ENCODE measurements at places on chromosomes 1 and 21.

- no peak for DNase-seq
These were observed 24.4 kb downstream of the PLXNA2 start for GRCh38 chr1:208219659-208220282.

- DNase-seq = no peak
These were observed 1.0 kb upstream of the CD84 start for GRCh38 chr1:160580221-160580812.

- no peak for DNase-seq
These were observed 23.8 kb downstream of the TMEM50A start for GRCh38 chr1:25361901-25362300.

GRCh38 chr1:89557956-89558355 lies 33.3 kb downstream of the LRRC8B start:
- DNase-seq = no peak

DNA sequence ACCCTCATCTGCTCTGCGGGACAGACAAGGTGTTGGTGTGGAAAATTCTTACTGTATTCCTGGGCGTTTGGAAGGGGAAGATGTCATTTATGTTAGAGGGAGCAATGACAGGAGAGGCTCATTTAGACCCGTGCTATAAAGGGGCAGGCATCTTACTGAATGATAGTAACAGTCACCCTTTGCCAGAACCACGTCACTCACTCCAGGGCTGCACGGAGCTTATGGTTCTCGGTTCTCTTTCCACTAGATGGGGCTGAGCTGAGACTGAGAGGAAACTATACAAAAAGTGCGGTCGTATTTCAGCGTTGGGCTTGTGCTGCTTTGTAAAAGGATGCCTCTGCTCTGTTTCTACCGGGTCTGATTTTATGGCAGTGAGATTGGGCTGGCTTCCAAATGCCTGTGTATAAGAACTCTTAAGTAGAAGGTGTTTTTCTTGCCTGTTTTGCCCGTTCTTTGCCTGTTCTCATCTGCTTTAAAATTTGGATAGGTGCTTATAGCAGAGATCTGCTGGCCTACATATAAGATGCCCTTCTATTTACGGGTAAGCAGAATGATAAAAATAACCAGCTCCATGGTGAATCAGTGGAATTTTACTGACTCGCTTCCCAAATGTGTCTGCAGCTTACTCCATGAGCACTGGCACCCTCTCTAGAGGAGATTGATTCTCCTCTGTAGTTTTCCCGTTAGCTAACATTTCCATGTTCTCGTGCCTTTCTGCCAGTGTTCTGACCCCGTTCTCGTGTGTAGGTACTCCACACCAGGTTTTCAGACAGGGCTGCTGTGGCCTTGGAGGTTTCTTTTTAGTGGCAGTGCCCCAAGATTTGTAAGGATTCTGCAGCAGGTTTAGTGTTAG lies 55.9 kb downstream of the MRPS6 start:
- peak; percentile 43 for DNase-seq

- no peak for DNase-seq
These were observed 9.3 kb downstream of the LRRC71 start for GRCh38 chr1:156929596-156930238.

- DNase-seq = no peak
These were observed 303.7 kb upstream of the RRP15 start for GRCh38 chr1:217981430-217981829.

DNA sequence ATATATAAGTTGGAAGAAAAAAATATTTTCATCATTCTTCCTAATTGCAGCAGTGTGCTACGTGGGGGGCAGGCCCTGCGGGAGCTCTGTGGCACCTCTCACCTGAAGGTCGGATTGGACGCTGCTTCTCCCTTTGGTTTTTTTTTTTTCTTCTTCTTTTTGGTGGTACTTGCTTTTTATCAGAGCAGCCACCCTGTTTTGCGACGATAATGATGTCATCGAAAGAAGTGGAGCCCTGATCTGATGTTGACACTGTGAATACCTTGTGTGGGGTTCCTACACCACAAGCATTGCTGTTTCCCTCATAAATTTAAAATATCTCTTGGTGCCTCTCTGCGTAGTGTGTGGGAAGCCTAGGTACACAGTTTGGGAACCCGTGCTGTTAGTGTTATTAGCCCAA lies 5.5 kb downstream of the TRAPPC10 start:
- DNase-seq = no peak

GRCh38 chr1:229287267-229287666 lies 16.4 kb downstream of the RAB4A start:
- DNase-seq = no peak

DNA sequence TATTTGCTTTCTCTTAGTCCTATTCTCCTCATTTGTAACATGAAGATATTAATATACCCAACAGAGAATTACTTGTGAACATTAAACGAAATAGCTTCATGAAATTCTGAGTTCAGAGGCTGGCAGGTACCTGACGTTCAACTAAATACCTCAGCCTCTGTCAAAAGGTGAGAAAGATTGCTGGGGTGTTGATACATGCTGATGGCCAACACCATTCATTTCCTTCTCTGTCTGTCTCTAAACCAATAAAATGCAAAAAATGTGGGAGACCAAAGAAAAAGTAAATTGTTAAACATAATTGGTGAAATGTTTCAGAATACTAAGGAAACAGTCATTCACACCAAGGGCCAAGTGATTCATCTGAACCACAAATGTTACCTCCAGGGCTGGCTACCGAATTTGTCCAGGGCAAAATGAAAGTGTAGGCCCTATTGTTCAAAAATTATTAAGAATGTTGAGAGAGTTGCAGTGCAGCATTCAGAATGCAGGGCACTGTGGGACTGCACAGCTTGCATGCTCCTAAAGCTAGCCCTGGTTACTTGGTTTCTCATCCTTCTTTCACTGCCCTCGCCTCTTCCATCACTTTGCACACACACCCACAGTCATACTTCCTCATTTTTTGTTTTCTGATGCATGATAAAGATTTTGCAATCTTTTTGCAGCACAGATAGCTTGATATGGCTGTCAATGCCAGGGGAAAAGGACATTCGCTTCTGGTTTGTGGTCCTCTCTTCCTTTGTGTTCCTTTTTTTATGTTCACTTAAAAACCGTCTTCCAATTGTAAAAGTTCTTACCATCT lies 414.3 kb upstream of the NR5A2 start:
- DNase-seq = no peak

- DNase-seq = no peak
These were observed 60.6 kb downstream of the AGPAT3 start for GRCh38 chr21:43925609-43926008.

DNA sequence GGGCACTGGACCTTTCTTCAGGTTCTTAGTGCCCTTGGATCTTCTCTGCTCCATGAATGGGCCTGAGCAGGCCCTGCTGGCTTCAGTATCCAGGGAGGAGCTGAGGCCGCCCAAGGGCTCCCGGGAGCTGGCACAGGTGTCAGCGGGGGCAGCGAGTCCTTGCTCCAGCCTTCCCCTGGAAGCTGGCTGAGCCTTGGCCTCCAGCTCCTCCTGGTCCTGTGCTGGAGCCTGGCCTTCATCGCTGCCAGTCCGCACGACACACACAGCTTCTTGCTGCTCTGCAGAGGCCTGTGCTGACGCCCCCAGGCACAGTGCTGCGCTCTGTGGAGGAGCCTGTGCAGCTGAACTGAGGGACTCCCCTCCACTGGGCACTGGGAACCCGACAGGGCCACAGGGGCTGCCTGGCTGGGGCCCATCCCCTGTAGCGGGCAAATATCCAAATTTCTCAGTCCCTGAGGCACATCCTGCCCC lies 1.7 kb downstream of the SPOCD1 start:
- DNase-seq = no peak

GRCh38 chr1:164619006-164619784 lies 60.2 kb downstream of the PBX1 start:
- DNase-seq = no peak

GRCh38 chr1:26627954-26628353 lies 67.9 kb upstream of the ARID1A start:
- no peak for DNase-seq

- DNase-seq = no peak
These were observed at the start of gene SLC30A10 for GRCh38 chr1:219927956-219928790. Gene SLC30A10, minus strand, starts transcription at chr1:219928557. Its CDS starts 117 bp downstream, at chr1:219928440.

DNA sequence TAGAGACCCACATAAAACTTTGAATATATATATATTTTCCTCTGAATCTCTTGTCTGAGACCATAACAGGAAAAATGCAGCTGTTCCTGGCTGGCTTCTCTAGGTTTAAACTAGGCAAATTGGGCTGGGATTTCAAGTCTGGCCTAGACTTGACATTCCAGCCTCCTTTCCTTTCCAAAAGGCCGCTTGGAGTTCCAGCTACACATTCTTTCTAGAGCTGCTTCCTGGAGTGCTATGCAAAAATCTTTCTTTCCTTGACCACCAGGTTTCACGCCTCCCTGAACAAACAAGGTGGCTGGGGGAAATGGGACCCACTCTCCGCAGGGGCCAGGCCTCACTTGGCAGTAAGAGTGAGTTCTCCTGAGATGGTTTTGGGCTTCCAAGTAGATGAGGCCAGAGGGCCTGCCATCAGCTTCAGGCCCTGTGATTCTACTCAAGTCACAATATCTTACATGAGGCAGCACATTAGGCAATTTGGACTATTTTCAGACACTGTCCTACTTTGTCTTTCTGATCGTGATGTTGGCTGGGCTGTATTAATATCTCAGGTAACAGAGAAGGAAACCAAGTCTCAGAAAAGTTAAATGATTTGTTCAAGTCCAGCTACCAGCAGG lies 102.4 kb downstream of the FAM78B start:
- DNase-seq = no peak

GRCh38 chr1:44949286-44949685 lies 37.1 kb downstream of the EIF2B3 start:
- no peak for DNase-seq

DNA sequence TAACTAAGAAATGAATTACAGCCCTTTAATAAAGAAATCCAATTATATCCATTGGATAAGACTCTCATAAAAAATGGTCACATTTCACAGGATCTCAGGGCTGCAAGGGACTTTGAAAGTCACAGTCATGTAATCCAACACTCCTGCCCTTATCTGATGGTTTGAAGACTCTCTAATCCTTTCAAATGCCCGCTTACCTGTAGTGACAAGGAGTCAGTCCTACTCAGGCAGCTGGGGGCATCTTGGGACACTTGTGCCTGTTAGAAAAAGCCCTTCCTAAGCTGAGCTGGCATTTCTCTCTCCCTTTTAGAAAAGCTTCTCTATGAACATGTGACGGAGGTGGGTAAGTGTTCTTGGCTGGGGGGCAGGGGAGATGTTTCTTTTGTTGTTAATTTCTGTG lies 11.0 kb upstream of the ZNF691 start:
- no peak for DNase-seq

GRCh38 chr21:38440746-38441145 lies 57.5 kb downstream of the ERG start:
- DNase-seq = no peak

DNA sequence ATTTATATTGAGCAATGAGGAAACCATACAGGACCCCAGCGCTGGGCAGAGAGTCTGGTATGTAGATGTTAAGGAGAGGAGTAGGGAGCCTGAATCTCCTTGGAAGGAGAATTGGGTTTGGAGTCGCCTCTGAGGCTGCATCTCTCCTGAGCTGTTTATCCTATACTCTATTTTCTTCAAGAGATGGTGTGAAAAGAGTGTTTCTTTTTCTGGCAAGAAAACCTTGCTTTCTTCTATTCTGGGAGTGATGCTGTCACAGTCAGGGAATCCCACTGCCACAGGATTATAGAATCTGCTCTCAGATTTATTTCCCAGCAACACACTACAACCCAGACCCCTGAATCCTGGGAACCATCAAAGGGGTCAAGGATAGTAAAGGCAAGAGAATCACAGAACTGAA lies 3.3 kb downstream of the LURAP1 start:
- no peak for DNase-seq

DNA sequence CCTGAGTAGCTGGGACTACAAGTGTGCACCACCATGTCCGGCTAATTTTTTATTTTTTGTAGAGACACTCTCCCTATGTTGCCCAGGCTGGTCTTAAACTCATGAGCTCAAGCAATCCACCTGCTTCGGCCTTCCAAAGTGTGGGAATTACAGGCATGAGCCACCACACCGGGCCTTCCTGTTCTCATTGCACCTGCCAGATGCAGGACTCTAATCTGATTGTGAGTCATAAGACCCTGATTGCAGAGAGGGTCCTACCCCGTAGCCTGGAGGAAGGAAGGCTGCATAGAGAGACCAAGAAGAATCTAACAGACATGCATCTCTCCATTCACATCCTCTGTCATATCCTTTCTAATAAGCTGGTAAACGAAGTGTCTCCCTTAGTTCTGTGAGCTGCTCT lies 19.5 kb upstream of the CGN start:
- DNase-seq = no peak

DNA sequence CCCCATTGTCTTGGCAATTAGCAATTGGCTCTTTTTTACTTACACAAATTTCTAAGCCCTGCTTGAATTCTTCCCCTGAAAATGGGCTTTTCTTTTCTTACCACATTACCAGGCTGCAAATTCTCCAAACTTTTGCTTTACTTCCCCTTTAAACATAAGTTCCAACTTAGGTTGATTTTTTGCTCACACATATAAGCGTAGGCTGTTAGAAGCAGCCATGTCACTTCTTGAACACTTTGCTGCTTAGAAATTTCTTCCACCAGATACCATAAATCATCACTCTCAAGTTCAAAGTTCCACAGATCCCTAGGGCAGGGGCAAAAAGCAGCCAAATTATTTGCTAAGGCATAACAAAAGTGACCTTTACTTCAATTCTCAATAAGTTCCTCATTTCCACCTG lies 35.4 kb upstream of the KCNH1 start:
- no peak for DNase-seq

DNA sequence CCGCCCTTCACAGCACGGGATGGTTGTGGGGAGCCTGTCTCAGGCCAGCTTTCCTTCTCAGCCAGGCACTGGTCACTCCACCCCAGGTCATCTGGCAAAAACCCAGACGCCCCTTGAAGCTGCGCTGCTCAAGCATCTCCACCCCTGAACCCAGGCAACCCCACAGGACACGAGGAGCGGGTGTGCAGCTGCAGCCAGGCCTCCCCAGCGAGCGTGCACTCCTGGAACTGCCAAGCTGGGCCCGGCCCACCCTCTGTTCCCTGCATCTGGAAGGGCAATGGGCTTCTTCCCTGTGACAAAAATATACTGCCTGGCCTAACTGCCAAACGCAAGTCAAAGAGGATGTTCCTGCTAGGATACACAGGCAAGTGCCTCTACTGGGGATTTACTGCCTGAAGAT lies 39.7 kb downstream of the SLC66A1 start:
- no peak for DNase-seq

DNA sequence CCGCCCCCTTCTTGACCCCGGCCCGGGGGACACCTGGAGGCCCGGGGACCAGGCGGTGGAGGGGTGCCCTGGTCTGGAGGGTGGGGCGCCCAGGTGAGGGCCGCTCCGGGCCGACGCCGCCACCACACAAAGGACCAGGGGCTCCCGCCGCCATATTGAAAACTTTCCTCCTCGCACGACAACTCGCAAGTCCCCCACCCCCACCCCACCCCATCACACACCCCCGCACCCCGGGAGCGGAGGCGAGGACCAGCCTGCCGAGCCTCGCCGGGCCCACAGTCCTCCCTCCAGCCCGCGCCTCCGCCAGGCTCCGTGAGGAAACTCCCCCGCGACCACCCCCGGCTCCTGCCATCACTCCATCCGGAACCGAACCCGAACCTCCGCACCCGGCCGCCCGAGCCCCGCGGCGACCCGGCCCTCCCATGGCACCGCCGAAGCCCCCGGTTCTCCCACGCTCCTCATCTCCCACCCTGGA lies 733 bp downstream of the KDM5B start:
- peak; percentile 47 for DNase-seq

Data from activated CD4-positive, CD25-positive, alpha-beta regulatory T cell treated with anti-CD3 and anti-CD28 coated beads, Interleukin-2, amount 50 U/mL, for 72 hours (primary cell).